ENCODE measurements at places on chromosomes 3 and 15.

DNA sequence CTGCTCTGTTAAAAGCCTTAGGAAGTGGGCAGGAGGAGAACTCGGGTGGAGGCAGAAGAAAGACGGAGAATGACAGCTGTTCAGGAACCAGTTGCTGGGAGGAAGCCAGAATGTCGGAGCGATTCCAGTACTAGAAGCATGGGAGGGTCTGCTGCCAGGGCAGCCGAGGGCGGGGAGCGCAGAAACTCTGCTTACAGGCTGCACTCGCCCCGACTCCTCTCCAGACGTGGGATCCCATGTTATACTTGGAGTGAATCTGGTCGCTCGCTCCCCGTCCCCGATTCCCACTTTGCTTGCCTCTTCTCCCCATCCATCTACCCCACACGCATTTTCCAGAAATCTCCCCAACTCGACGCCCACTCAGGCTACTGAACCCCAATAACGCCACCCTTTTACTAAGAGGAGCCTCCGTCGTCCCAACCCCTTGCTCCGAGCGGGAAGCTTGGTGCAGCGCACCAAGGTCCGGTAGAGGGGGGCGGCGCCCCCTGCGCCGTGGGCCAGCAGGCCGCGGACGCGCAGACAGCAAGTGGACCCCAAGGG, 665 bp downstream of the GATM start:
- no peak for DNase-seq

GRCh38 chr3:132284781-132285619, 32.2 kb upstream of the ACP3 start:
- no peak for DNase-seq

DNA sequence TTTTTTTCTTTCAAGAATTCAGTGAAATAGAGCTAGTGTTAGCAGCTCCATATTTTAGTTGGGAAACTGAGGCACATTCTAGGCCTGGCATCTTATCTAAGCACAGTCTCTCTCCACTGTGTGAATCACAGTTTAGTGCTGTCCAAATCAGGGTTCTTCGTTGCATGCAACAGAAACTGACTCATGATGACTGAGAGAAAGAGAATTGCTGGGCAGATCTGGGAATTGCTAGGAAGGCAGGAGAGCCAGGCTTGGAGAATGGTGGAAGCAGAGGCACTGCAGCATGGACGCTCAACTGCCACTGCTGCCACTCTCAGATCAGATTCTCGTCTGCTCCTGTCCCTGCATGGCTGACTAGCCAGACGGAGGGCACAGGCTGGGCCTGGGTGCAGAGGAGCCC, 40.7 kb upstream of the CHST2 start:
- no peak for DNase-seq

GRCh38 chr3:186307594-186308221, 54.3 kb downstream of the DGKG start:
- DNase-seq = no peak

GRCh38 chr3:36257158-36257852, 123.0 kb upstream of the STAC start:
- no peak for DNase-seq

GRCh38 chr15:27062951-27063350, 92.0 kb downstream of the GABRG3 start:
- no peak for DNase-seq

DNA sequence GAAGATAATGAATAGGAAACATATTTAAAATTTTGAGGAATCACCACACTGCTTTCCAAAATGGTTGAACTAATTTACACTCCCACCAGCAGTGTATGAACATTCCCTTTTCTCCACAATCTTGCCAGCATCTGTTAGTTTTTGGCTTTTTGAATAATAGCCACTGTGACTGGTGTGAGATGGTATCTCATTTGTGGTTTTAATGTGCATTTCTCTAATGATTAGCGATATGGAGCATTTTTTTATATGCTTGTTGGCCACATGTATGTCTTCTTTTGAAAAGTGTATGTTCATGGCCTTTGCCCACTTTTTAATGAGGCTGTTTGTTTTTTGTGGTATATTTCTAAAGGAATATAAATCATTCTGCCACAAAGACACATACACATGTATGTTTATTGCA, 166.3 kb downstream of the NECTIN3 start:
- DNase-seq = no peak

GRCh38 chr3:110685630-110686029, 386.0 kb upstream of the NECTIN3 start:
- DNase-seq = no peak

DNA sequence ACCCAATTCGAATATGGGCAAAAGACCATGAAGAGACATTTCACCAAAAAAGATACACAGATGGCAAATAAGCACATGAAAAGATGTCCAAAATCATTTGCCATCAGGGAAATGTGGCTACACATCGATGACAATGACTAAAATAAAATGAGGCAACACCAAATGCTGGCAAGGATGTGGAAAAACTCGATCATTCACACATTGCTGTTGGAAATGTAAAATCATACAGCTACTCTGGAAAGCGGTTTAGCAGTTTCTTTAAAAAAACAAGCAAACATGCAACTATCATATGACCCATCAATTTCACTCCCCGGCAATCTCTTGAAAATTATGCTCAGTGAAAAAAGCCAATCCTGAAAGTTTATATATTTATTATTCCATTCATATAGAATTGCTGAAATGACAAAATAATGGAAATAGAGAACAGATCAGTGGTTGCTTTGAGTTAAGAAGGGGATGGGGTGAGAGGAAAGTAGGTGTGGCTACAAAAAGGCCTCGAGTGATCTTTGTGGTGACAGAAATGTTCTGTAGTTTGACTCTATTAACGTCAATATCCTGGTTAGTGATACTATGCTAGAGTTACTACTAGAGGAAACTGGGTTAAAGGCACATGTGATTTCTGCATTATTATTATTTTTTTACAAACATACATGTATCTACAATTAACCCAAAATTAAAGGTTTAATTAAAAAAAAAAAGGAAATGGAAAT, 45.0 kb downstream of the DLG1 start:
- no peak for DNase-seq

DNA sequence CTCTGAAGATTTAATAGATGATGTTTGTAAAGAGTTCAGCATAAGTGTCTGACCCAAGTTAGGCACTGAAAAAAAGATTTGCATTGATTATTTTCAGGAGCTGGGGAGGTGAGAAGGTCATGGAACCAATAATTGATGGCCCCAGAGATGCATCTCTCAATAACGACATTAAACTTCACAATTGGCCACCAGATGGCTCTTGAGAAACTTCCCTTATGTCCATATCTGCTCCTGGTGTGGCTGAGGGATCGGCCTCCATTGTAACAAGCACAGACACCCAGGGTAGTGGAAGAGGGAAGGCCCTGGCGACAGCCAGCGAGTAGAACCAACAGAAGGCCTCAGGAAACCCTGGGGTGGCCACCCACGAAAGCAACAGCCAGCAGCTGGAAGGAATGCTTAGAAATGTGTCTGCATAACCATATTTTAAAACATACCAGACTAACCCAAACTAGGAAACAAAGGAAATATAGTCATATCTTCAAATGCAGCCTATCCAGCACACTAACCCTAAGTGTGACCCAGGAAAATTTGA, 536.7 kb downstream of the SOX2 start:
- DNase-seq = no peak

DNA sequence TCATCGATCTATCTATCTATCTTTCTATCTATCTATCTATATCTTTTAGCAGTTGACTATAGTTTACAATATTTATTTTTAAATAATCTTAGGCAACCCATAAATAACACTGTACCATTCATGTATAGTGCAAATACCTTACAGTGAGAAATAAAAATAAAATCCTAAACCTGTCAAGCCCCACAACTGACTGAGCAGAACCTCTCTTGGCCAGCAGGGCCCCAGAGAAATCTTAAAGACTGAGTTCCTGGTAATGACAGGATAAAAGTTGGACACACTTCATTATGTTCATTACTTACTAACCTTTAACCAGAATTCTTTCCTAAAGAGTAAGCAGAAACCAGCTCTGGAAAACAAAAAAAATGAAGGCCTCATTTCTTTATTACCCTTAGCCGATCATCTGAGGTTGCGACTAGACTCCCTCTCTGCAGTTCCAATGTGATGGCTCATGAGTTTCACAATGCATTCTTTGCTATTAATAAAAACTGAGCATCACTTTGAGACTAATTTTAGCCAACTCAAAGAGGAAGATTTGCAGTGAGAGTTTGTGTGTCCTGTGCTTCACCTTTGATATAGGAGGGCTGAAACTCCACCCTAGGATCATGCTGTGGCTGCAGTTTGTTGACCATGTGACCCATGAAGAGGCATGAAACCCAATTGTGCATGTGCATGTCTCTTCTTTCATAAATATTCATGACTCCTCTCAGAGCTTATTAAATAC, 1072.0 kb downstream of the NSUN3 start:
- DNase-seq = no peak

DNA sequence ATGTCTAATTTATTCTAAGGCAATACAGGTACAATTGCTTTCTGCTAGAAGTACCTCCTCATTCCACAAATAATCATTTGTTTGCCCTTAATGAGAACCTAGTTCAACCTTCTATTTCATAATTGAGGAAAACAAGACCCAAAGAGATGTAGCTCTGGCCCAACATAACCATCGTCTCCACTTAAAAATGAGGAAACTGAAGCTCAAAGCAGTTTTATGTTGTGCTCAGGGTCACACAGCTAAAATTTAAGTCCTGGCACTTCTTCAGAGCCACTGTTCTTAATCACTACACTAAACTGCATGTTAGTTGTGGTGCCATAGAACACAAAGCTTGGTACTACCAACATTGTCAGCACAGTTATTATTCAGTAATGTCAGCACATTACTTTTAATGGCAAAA, 108.0 kb downstream of the SERPINI1 start:
- DNase-seq = no peak

DNA sequence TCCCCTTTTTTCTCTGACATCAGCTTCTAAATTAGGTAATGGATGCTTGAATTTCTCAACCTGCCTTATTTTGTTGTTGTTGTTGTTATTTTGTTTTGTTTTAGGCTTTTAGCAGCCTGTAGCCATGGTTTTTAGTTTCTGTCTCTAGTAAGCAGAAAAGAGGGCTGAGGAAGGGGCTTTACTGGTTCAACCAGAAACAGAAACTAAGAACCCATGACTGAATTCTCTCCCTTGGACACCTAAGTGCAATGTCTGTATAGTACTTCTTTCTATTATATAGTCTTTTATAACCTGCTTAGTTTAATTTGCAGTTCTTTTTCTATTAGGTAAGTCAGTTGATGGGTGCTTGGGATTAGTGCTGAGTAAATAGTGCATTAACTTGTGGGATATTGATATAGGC, 129.0 kb downstream of the BBX start:
- DNase-seq = no peak

DNA sequence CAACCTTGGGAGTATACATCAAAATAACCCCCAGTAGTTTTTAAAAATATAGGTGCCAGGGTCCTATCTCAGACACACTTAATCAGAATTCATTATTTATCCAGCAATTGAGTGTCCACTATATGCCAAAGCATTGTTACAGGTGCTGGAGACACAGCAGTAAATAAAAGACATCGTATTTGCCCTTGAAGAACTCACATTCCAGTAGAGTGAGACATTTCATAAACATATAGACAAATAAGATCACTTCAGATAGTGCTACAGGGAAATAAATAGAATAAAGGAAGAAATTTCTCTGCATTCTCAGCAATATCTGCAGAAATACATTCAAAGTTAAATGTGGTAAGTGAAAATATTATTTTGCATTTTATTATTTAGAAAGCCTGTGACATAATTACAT, 34.1 kb upstream of the ANKRD28 start:
- DNase-seq = no peak

- no peak for DNase-seq
Measured at GRCh38 chr3:41436983-41437382, 237.7 kb downstream of the CTNNB1 start.

DNA sequence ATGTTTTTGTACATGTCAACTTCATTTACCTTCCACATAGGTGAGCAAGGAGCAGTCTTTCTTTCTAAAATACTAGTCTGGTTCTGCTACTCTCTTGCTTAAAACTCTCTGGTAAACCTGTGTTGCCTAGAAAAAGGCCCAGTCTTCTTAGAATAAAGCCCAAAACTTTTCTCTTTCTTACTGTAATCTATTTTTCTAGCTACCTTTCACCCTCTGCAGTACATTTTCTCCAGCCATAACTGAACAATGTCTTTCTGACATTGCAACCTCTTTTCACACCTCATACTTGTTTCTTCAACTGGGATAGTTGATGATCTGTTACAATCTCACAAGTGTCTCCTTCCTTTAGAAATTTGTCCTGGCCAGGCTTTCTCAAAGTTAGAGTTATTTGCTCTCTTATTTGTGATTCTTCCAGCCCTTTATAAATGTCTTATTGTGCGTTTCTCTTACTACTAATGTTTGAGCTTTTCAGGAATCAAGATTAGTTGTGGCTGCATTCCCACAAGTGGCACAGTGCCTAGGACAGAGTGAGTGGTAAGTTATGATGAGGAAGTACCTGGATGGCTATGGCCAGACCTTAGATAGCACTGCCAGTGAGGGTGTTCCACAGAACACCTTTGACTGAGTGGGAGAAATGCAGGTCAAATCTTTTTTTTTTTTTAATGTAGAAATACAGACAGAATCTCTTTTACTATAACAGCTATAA, 313.4 kb upstream of the SATB1 start:
- DNase-seq = no peak

DNA sequence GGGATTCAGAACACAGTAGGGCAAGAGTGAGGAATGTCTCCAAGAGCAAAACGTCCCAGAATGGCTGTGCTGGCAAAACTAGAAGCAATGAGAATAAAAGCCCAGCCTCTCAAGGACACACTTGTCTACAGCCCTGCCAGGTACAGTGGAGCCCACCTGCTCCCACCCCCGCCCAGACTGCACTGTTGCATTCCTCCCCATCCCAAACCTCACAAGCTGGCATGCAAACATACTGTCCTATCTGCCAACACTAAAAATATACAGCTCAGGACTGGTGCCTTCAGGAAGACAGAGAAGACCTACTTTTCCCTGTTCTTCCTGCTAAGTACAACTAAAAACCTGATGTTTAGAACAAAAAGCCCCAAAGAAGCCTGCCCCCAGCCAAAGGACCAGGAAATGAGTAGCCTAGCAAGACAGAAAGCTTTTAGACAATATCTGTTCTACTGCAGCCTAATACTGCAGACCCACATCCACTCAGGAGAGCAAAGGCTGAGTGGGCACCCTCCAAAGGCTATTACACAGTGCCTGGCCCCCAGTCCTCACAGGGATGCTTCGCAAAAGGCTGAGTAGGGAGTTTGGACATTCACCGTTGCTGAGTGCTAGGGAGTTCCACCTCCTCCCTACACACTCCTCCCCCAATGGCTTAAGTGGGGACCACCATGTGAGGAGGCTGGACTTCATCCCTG, 13.5 kb downstream of the OCA2 start:
- no peak for DNase-seq

GRCh38 chr3:192275741-192276355, 451.5 kb downstream of the FGF12 start:
- DNase-seq = no peak

Data from omental fat pad (tissue), 4 donors.